ENCODE measurements at places on chromosomes 16 and 17. TPM values are rescaled to one million over a fixed set of nuclear protein-coding genes. Genes with fewer than 3 reads are reported as not detected.

UMOD gene
- not detected for polyA plus RNA-seq

TAT gene
- 0.07 TPM for polyA plus RNA-seq

CACNG1 gene
- 1.1 TPM for polyA plus RNA-seq

CPHXL2 gene
- not detected for polyA plus RNA-seq

KRT17 gene
- 16.0 TPM for polyA plus RNA-seq

ACSF2 gene
- polyA plus RNA-seq = 7.9 TPM

ITGAX gene
- 0.95 TPM for polyA plus RNA-seq

PDE6G gene
- polyA plus RNA-seq = not detected

THUMPD1 gene
- 11.3 TPM for polyA plus RNA-seq

CES1 gene
- polyA plus RNA-seq = 1.5 TPM

DDX52 gene
- polyA plus RNA-seq = 10.8 TPM

ACSM2B gene
- not detected for polyA plus RNA-seq

EARS2 gene
- polyA plus RNA-seq = 22.0 TPM

GH1 gene
- polyA plus RNA-seq = not detected

PRSS8 gene
- 8.7 TPM for polyA plus RNA-seq

MYH1 gene
- not detected for polyA plus RNA-seq

METTL26 gene
- 191 TPM for polyA plus RNA-seq

TMEM97 gene
- polyA plus RNA-seq = 54.3 TPM

HP gene
- 9.2 TPM for polyA plus RNA-seq

TBC1D3 gene
- not detected for polyA plus RNA-seq

FZD2 gene
- 6.1 TPM for polyA plus RNA-seq

Measured in brain (organoid and tissue), 16 donors.